ENCODE measurements at places on chromosomes 6 and 20.

- DNase-seq = no peak
Observed at GRCh38 chr6:4342407-4343137, 207.2 kb upstream of the ECI2 start.

DNA sequence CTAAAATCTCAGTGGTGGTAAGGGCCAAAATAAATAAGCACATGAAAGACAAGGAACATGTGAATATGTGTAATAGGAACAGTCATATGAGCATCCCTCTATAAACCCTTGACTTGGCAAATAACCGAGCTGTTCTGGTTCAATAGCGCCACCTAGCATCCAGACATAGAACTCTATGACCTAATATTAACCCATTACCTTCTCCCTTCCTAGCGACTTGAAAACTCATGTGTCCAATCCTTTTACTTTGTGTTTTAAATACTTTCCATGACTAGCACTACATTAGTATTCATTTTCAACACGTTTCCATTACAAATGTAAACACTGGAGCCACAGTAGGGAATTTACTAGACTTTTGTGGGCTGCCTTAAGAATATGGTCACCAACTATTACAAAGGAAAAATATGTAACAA is 279.7 kb downstream of the UST start:
- DNase-seq = peak; percentile 38

- no peak for DNase-seq
Observed at GRCh38 chr20:6525447-6526303, 241.8 kb upstream of the BMP2 start.

DNA sequence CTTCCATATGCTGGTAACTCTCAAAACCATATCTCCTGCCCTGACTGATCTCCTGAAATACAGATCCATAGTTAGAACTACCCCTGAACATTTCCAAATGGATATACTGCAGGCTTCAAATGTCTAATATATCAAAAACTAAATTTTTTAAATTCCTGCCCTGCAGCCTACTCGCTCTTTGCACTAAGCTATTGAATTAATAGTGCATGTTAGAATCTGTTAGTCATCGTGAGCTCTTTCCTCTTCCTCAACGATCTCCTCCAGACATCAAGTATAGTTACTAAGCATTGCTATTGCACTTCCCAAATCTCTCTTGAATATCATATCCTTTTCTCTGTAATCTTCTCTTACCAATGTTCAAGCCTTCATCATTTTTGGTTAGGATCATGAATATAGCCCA is 26.0 kb upstream of the RSPO3 start:
- DNase-seq = no peak

GRCh38 chr6:20168690-20169089 is 43.6 kb downstream of the MBOAT1 start:
- peak; percentile 2 for DNase-seq

DNA sequence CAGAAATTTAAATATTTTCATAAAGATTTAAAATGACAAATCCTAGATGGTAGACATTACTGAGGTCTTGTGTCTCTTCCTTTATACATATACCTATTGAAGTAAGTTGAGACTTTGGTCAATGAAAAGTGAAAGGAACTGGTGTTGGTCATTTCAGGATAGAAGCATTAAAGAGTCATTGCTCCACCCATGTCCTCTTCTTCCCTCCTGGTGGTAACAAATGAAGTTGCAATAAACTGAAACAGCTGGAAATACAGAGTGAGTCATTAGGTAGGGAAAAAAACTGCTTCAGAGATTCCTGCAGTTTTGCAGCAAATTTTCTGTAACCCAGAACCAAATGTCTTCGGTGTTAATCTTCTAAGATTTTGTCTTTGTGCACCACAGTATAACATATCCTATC is 448.0 kb downstream of the EYS start:
- no peak for DNase-seq

DNA sequence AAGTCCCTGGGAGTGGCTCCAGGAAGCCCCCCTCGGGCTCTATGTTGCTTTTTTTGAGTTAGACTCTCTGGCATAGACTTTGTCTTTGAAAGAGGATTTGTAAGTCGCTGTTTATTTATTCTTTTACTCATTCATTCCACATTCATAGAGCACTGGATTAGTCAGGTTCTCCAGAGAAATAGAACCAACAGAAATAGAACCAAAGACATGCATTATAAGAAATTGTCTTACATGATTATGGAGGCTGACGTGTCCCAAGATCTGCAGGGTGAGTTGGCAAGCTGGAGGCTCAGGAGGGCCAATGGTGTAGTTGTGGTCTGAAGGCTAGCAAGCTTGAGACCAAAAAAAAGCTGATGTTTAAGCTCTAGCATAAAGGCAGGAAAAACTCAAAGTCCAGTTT is 98.3 kb upstream of the CHD6 start:
- no peak for DNase-seq

- no peak for DNase-seq
Observed at GRCh38 chr6:13573669-13574110, 711 bp upstream of the SIRT5 start.

DNA sequence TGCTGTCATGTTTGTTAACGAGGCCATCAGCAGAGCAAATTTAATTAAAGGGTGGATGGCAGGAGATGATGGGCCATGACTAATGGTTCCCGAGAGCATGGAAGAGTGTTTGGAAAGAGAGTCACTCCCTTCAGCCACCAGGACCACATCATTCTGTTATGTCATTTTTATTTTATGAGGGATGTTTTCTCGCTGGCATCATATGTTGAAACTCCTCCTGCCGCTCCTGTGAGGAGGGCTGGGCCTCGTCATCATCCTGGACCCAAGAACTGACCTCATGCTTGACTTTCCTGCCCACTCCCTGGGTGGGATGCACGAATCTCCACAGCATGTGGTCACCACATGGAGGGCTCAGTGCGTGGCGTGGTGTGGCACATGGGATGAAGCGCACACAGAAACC is 86.4 kb upstream of the FRMD1 start:
- DNase-seq = no peak

- DNase-seq = no peak
Observed at GRCh38 chr20:47792021-47792618, 6.8 kb upstream of the SULF2 start.

- peak; percentile 37 for DNase-seq
Observed at GRCh38 chr6:29516108-29516507, 28.4 kb upstream of the MAS1L start.

- no peak for DNase-seq
Observed at GRCh38 chr6:37490536-37491170, 9.0 kb downstream of the CCDC167 start.

- DNase-seq = no peak
Observed at GRCh38 chr6:169212436-169212835, 41.2 kb downstream of the THBS2 start.

DNA sequence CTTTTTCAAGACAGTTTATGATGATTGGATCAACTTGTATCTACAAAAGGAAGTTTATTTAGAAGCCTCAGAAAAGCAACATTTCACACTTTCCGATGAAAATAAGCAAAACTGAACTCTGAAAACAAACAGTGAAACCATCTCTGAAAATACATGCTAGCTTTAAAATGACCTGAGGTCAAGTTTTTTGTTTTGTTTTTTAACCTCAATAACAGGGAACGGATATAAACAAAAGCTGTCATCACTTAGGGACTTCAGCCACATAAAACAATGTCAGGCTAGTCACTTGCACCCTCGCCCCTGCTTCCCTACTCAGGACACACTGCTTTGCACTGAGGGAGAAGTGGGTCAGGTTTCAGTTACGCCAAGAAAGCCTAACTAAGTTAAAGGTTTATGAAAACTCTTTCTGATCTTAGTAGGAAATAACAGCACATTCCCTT is 11.6 kb downstream of the BACH2 start:
- DNase-seq = peak; percentile 20

DNA sequence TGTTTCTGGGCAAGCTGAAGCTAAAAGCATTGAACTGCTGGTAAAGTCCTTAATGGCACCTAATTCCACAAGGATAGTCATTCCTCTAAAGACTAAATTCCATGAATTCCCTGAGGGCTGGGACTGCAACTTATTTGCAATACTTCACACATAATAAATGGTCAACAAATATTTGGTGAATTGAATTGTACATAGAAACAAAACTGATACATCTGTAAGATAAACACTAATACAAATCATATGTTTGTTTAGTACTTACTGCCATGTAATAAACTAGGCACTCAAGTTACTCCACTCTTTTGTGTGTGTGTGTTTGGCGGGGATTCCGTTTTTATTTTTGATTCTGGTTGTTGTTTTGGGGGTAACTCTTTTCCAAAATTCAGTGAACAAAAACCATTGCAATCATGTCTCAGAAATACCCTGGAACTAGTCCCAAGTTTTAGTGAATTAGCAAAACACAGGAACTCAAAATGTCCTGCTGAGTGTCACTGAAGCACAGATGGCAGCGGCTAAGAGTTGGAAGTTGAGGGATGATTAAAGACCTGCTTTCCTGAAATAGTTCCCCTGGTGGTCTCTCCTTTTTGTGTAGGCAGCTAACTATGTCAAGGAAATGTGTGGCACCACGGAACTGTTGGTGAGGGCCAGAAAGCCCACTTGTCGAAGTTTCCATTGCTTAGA is 74.8 kb upstream of the SNRPB2 start:
- DNase-seq = no peak

- no peak for DNase-seq
Observed at GRCh38 chr6:19713411-19713810, 123.8 kb upstream of the ID4 start.
